ENCODE measurements at places on chromosomes 5 and 9.

DNA sequence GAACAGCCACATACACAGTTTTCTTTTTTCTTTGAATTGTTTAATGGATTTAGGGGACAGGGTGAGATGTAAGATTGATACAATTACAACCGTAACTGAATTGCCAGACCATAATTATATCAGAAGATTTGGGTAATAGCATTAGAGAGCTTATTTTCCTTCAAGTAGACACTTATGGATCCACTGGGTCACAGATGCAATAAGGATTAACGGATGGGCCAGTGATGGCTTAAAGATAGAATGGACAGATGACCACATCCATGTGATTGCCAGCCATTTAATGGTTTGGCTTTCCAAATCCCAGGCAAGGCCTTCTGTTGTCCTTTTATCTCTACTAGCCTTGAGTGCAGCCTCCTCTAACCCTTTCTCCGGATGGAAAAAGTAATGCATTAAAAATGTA lies 94.7 kb upstream of the NUDT12 start:
- no peak for DNase-seq

DNA sequence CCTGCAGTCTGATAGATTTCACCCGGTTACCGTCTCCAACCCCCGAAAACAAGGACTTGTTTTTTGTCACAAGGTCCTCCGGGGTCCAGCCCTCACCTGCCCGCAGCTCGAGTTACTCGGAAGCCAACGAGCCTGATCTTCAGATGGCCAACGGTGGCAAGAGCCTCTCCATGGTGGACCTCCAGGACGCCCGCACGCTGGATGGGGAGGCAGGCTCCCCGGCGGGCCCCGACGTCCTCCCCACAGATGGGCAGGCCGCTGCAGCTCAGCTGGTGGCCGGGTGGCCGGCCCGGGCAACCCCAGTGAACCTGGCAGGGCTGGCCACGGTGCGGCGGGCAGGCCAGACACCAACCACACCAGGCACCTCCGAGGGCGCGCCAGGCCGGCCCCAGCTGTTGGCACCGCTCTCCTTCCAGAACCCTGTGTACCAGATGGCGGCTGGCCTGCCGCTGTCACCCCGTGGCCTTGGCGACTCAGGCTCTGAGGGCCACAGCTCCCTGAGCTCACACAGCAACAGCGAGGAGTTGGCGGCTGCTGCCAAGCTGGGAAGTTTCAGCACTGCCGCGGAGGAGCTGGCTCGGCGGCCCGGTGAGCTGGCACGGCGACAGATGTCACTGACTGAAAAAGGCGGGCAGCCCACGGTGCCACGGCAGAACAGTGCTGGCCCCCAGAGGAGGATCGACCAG lies 121.3 kb downstream of the DAB2IP start:
- DNase-seq, result peak; percentile 55

GRCh38 chr9:88502552-88503034 lies 32.4 kb upstream of the NXNL2 start:
- DNase-seq, result no peak

DNA sequence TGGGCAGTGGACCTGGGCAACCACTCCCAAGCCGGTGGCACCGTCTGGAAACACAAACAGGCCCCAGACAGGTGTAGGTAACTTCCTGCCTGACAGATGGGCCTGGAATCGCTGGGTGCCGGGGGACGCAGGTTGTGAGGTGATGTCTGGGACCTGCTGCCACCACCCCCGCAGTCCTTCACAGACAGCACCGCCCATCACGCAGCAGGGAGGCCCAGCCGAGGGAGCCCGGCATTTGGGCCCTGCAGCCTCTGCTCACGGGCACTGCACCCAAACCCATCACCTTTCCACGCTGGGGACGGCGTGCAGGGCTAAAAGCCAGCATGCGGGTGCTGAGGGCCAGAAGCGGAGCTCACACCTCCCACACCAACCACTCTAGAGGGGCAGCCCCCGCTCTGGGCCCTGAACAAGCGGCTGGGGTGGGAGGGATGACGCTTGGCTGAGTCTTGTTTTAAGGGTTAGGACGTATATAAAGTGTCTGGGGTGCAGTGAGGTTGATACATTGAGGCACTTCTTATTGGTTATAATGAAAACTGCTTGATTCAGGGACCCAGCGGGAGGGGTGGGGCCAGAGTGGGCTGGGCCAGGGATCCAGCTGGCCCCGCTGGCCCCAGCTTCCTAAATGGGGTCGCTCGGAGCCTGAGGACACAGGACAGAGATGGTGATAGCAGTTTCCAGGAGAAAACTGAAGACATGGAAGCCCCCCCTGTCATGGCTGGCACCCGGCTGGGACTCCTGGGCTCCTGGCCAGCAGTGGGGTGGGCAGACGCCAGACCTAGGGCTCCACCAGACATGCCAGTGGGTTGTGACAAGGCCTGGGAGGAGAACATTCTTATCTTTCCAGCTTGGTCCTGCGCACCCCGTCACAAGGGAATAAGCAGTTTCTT lies 11.3 kb downstream of the MYMK start:
- no peak for DNase-seq

DNA sequence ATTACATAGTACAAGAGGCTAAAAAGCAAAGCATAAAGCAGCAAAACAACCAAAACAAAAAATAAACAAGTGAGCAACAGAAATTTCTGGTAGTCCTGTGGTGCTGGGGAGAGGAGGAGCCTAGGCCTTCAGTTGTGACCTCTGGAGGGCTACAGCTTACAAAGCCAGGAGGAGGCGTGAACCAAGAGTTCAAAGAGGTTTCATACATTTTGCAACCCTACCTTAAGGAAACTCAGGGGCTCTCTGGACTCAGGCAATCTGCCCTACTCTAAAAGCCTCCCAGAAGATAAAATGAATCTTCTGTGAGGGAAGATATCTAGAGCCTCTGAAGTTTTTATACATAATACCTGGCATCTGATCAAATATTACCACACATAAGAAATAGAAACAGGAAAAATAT lies 187.4 kb downstream of the AGTPBP1 start:
- no peak for DNase-seq

GRCh38 chr9:134617246-134617645 lies 24.4 kb upstream of the COL5A1 start:
- peak; percentile 25 for DNase-seq

GRCh38 chr5:158344376-158344775 lies 485.4 kb upstream of the CLINT1 start:
- no peak for DNase-seq

DNA sequence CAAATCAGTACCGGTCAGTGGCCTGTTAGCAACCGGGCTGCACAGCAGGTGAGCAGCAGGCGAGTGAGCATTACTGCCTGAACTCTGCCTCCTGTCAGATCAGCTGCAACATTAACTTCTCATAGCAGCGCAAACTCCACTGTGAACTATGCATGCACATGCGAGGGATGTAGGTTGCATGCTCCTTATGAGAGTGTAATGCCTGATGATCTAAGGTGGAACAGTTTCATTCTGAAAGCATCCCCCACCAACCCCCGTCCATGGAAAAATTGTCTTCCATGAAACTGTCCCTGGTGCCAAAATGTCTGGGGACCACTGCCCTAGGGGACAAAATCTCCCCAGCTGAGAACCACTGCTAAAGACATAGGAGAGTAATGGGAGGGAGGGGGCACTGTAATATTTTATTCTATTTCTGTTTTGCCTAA lies 51.1 kb downstream of the P4HA2 start:
- no peak for DNase-seq

DNA sequence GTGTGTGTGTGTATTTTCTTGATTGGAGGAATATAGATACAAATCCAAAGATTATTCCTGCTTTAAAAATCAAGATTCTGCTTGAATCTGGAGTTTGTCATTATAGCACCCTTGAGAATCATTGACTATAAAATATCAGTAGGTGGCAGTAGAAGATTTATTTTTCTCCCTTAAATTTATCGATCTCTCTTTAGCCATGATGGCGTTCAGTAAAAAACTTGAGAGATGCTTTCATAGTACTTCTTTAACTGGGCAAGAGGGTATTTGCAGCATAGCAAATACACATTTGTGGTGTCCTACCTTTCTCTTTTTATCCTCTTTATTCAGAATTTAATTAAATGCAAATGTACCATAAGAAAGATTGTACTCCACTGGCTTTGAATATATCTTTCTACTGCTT lies 307.7 kb downstream of the ADGRV1 start:
- no peak for DNase-seq

GRCh38 chr5:64566310-64566916 lies 60.6 kb downstream of the RGS7BP start:
- no peak for DNase-seq

DNA sequence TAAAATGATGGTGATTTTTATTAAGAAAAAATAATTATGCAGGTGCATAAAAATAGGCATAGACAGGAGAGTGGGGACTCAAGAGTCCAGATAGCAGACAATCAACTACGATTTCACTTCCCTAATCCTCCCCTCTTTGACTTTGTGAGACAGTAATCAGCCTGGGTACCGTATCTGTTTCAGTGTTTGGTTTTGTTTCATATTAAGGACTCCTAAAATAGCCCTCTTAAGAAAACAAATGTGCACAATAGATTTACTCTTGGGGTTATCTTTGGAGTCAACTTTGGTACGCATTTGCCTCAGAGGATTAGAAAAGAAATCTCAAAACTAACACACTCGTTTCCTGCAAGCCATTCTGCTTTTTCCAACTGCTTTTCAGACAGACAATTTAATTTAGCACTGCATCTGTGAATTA lies 96.3 kb downstream of the ZNF608 start:
- DNase-seq, result no peak

DNA sequence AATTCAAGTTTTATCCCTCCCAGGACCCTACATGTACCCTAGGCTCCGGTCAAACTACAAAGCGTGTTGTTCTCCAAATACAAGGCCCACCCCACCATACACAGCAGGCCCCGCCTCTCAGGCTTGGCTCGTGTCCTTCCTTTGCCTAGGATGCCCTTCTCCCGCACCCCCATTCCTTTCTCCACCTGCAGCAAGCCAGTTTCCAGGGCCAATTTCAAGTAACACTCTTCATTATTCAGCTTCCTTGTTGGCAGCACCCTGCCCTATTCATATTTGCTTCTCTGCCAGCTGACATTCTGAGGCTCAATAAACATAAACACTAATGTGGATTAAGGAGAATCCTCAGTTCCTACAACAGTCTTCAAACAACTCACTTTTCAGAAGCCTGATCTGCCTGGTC lies 31.7 kb downstream of the EPB41L4B start:
- no peak for DNase-seq

GRCh38 chr9:124009531-124010217 lies 1.9 kb upstream of the LHX2 start:
- no peak for DNase-seq

GRCh38 chr9:119881898-119882297 lies 512.7 kb upstream of the BRINP1 start:
- DNase-seq, result no peak

DNA sequence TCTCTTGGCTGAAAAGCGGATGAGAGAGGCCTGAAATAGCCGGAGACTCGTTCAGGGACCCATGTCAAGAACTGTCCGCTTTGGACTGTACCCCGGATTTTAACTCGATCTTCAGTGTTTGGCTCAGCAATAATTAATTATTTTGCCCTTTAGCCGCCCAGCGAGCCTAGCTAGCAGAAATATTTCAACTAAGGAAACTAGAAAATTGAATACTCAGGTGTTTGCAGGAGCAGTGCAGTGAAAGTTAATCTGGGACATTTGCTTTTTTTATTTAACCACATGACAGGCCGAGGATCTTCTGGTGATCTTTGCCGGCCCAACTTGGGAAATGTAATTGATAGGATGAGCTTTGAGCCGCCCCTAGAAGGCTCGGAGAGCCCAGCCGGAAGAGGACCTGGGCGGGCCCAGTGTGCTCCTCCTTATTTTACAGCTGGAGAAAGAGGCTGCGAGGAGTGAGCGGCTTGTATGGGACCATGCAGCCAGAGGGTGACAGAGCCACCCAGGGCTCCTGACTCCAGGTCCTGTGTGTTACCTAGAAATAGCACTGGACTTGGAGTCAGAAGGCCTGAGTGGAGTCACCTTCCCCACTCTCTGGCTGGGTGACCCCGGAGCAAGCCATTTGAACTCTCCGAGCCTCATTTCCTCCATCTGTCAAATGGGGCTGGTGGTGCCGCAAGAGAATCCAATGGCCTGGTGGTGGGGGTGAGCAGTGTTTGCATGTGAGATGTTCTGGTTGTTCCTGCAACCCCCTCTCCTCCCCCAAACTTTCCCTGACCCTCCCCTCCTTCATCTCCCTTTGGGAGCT lies 2.4 kb downstream of the PPARGC1B start:
- no peak for DNase-seq

DNA sequence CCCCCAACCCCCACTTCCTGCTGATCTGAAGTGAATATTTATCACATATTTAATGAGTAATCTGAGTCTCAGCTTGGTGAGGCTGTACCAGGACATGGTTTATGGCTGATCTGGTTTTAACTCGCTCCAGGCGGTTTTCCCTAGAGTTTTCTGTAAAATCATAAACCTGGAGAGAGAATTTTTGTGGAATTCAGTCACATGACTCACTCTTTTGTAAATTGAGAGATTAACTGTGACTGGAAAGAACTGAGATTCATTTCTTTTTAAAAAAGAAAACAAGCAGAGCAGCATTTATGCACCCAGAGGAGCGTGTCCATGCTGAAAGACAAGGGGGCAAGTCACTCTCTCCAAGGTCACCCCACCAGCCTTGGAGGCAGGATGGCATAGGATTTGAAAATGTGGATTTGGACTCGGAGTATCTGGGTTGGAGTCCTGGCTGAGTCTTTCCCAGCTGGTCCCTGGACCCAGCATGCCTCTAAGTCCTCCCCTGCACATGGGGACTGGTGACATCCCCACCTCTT lies 81.8 kb downstream of the ZNF618 start:
- no peak for DNase-seq

GRCh38 chr9:110623462-110624025 lies 44.0 kb upstream of the SVEP1 start:
- DNase-seq, result no peak

GRCh38 chr5:33457126-33457525 lies 16.4 kb downstream of the TARS1 start:
- DNase-seq, result no peak

DNA sequence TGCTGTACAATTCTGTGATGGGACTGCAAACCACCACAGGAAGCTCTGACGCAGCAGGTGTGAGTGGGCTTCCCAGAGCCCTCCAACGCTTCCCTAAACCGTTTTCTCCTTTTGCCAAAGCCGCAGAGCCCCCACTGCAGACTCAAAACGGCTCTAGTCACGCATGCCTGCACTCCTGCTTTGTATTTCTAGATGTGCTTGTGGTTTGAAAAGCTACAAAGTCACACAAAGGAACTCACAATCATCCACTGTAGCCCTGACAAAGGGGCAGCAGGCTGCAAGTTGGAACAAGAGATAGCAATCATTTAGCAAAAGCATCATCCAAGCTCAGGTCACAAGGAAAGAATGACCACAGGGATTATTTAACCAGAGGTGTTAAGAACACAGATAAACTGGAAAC lies 79.3 kb downstream of the PTPN3 start:
- no peak for DNase-seq
